ENCODE measurements at places on chromosomes 5 and 9.

DNA sequence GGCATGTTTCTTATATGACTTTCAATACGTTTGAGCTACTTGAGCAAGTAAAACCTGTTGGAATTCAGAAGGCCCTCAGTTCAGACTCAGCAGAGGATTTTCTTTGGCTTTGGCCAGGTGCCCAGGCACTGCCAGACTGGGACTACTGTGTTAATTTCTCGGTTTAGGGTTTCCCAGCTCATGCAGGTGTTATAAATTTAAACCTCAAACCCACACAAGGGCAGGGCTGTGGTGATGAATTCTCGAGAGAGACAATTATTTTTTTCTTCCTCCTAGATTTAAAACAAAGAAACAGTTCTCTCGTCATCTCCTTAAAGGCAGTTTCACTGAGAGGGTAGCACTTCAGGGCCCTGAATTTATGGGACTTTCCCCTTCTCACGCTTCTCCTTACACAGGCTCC, 406.0 kb upstream of the PIK3R1 start:
- no peak for DNase-seq

DNA sequence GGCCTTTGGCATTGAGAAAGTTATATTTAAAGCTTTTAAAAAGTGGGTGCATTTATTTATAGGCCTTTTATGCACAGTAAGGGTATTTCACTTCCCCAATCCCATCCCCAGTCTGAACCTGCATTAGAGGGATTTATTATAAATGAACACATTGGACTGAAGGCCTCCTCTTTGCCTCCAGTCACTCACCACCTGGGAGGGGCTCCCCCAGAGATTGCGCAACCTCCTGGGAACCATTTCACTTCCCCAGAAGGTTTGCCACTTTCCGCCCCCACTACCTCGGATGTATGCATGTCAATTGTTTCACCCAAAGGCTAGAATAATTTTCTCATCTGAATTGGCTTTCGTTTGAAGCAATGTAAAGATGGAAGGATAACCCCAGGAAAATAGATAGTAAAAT, 29.8 kb upstream of the VCAN start:
- DNase-seq: no peak

- DNase-seq: no peak
Observed at GRCh38 chr5:122333564-122333963, 21.5 kb downstream of the SNCAIP start.

DNA sequence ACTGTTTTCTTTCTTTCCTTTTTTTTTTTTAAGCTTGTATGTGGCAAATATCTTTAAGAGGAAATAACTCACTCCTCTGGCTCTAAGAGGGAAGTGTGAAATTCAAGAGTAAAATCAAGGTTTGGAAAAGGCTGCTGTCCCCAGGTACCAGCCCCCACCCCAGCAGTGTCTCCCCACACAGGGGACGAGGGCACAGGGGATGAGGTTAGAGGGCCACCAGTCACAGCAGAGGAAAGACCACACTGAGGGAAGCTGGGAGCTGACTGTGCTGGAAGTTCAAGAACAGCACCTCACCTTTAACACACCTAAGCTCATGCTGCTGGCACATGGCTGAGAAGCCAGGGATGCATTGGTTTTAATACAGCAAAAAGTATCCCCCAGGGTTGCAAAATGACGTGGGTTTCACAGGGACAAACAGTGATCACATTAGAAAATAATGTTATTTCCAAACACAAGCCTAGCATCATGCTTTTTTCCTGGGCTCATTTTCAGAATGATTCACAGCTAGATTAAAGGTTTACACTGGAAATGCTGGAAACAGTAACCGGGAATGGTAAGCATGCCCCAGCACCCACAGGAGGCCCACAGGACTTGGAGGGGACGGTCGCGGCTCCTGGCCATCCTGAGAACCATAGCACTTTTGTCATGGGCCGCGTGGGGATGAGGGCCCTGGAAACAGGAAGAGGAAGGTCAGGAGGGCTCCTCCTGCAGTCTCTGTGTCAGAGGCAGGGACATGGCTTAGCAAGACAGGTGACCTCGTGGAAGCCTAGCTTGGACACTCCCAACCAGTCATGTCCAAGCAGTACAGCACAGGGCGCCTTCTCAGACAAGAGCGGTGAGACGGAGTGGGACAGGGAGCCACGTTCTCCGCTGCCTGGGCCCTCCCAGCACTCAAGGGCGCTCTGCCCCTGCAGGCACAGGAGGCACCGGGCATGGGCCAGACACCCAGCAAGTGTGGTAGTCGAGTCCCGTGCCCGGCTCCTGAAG, 6.9 kb downstream of the LPCAT1 start:
- no peak for DNase-seq
